ENCODE measurements at places on chromosomes 2 and 18.

GRCh38 chr2:176100547-176101140 is 1.0 kb downstream of the HOXD12 start:
- no peak for DNase-seq

DNA sequence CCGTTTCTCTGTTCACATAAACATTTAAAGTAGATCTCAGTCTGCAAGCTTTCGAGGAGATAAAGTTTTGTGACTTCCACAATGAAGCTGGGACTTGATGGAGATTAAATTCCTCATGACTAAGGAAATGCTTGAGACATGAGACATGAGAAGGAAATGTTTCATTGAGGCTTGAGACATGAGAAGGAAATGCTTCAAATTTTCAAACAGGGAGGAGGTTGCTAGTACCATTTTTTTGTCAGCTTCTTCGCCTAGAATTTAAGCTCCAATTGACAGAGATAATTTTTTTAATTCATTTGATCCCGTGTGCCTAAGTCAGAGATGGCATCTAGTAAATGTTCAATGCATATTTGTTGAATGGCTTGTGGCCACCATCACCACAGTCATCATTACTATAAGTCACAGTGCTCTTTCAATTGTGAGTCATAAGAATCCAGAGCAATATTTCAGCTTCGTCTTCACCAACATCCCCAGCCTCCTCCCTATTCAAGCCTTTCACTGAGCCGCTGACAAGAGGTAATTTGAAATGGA is 543 bp upstream of the MARCHF4 start:
- DNase-seq = no peak

GRCh38 chr18:22213333-22213973 is 44.1 kb downstream of the GATA6 start:
- DNase-seq = no peak

DNA sequence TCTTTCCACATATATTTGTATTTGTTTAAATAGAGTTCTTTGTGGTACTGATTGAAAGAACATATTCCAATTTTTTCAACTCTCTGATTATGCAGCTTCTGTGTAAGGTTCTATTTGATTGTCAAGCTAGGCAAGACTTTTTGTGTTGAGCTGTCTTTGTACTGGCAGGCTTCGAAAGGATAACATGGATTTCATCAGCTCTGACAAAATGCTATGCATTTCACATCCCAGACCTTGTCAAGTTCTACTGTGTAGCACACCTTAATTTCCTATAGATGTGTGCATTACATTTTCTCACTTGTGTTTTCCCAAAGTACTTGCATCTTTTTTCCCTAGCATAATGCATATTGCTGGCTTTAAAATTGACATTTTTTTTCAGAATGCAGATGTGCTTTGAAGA is 555.0 kb upstream of the GYPC start:
- no peak for DNase-seq

DNA sequence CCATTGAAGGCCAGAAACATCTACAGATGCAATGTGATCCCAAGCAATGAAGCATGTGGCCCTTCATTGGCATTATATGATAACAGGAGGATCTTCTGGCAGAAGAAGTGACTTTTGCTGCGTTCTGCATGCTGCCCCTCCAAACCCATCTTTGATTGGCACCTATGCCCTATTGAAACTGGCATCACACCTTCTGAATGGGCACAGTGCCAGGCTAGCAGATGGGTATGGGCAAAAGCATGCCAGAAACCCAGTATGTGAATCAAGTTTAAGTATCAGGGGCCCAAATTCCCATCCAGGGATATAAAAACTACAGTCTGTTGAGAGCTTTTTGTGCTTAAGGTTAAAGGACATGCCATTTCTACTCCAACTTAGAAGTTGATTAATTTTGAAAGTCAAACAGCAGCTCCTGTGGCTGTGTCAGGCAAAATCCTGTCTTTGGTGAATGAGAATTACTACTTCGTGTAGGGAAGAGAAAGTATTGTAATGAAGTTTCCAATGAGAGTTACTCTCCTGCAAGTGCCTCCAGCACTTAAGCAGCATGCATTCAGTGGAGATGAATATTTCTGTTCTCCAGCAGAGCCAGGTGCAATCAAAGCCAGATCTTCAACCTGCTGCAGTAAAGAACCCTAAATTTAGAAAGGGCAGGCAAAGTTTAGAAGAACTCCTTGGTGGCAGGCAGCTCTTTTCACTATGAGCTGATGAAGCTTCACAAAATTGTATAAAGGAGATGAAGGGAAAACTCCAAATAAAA is 8.6 kb downstream of the VRK2 start:
- DNase-seq = no peak

GRCh38 chr2:60473546-60473945 is 79.9 kb downstream of the BCL11A start:
- no peak for DNase-seq

DNA sequence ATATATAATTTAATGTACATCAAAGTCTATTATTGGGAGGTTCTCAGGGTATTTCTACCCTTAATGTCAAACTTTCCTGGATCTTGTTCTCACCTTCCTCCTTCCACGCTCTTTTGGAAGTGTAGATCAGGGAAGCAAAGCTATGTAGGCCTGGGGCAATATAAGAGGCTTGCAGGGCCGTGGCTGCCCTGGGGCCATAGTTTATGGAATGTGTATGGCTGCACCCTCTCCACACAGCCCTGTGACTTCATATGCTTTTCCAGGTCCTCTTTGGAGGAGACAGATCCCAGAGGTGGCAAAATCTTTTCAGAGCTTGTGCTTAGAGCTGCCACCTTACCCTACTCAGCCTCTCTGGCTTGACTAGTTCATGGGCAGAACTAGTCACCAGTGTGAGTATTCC is 82.9 kb downstream of the PLB1 start:
- DNase-seq = no peak

DNA sequence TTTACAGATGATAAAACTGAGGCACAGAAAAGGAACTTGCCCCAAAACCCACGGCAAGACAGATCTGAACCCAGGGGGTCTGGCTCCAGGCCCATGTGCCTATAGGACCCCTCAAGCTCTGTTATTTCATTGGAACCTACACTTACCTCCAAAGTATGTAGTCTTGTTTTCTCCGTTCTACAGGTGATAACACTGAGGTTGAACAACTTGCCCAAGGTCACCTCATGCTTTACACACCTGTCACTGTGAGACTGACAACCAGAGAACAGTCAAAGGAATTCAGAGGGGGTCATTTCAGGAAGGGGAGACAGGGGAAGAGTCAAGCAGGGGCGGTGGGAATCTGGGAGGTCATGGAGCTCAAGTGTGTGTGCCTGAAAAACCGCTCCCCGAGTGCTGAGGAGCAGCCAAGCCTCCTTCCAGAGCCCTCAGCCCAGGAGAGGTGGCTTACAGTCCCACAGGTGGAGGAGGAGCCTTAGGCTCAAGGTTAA is 47.7 kb downstream of the SERTAD2 start:
- DNase-seq = no peak

DNA sequence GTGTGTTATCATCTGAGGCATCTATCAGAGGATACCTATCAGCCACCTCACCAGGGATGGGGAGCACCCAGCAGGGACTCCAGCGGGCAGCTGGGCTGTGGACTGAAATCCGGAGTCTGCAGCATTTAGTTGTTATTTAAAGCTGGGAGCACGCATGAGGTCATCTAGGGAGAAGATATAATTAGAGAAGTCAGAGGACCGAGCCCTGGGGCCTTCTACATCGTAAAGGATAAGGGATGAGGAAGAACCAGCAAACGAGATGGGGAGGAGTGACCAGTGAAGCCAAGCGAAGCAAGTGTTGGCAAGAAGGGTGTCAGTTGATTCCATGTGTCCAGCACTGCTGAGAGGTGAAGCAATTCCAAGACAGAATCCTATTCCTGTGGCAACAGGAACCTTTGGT is 70.3 kb downstream of the STEAP3 start:
- DNase-seq = no peak

Measured in NAMALWA (cell line).